ENCODE measurements at places on chromosomes 16 and 17.
A peak's percentile ranks its signal among the peaks of the same experiment; 100 is the strongest.

DNA sequence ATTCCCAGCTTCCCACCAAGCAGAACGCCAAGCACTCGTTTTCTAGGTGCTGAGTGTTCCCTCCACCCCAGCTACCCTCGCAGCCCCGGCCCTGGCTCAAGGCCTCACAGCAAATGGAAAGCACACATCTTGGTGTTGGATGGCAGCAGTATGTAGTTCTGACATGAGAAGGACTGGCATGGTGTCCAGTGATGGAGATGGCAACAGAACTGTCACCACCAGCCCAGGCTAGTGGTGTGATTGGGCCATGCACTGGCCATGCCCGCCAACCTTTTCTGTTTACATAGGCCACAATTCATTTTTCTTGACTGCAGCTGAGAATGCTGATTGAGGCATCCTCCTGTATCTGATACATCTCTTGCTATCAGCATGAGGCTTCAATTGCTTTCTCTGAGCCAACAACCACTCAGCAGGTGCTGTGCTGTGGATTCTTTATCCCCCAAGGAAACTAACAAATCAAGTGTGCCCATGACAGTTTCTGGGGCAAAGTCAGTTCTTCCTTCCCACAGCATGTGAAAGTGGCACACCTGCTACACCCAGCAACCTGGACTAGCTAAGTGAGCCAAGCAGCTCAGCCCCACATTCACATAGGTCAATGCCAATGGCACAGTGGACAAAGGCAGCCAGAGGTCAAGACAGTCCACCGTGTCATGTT lies 3.8 kb downstream of the SLC12A4 start:
- no peak for DNase-seq

GRCh38 chr17:29612404-29613280 lies 10.1 kb downstream of the CORO6 start:
- DNase-seq = peak; percentile 41

GRCh38 chr16:87309620-87310525 lies 7.3 kb downstream of the C16orf95 start:
- no peak for DNase-seq

- DNase-seq = no peak
Observed at GRCh38 chr16:87984632-87985267, 33.5 kb downstream of the BANP start.

- no peak for DNase-seq
Observed at GRCh38 chr16:55155815-55156214, 168.2 kb upstream of the IRX6 start.

DNA sequence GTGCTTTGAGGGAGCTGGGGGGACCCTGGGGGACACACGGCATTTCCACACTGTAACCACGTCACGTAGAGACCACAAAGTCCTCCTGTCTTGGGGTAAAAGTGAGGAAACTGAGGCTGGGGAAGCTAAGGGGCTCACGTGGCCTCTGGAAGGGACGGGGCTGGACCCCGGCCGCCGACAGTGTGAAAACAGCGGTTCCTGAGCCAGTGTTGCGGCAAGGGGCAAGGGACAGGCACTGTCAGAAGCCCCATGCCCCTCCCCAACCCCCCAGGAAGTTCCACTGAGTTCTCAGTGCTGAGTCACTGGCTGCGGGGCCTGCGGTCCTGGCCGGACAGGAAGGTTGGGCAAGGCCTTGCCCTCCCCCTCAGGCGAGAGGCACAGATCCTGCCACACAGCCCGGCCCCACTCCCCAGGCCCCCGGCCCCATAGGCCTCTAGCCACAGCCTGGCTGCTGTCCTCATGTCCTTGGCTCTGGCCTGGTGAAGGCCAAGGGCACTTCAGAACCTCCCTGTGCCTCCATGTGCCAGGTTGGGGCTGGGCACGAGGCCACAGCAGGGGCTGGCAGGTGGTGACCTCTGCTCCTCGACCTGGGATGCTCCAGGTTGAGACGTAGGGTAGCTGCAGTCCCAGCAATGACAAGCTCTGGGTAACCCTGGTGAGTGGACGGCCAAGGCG lies 5.0 kb upstream of the CCDC57 start:
- DNase-seq = peak; percentile 13

DNA sequence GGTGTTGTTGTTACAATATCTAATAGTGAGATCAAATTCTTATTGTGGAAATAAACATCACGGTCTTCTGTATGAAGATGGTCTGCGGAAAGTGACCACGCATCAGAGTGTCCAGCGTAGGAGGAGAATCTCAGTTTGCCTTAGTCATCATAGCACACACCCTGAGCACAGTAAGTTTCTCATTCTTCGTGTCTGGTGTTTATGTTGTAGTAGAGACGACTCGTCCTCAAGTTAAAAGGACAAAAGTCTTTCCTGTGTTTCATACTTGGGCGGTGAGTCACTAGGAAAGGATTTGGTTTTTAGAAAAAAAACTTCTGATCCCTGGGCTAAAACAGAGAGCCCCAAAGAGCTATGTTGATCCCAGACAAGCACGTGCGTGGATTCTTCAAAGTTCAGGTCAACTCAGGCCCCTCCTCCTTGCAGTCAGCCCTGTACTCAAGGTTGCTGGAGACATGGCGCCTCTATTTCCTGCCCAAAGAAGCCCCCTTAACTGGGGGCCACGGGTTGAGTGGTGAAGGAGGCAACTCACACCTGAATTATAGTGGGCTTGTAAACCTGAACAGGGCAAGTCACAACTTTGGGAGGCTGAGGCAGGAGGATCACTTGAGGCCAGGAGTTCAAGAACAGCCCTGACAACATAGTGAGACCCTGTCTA lies 170.4 kb downstream of the ZFHX3 start:
- DNase-seq = no peak

DNA sequence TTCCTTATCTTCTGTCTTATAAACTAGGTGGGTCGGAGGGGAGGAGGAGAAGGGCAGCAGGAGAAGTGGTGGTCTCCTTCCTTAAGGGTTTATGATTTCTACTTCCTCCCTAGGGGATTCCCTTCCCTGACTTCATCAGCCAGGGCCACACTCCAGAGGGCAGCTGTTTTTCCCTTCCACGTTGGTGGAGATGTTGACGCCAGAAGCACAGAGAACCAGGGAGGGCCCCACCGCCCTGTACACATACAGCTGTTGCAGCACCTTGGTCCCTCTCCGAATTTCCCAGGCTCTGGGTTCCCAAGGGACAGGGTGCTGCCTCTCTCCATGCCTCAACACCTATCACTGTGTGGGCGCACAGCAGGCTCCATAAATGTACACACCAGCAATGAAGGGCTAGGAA lies 5.6 kb upstream of the SLC6A4 start:
- DNase-seq = no peak

GRCh38 chr17:80009391-80010282 lies 26.0 kb downstream of the TBC1D16 start:
- DNase-seq = no peak

DNA sequence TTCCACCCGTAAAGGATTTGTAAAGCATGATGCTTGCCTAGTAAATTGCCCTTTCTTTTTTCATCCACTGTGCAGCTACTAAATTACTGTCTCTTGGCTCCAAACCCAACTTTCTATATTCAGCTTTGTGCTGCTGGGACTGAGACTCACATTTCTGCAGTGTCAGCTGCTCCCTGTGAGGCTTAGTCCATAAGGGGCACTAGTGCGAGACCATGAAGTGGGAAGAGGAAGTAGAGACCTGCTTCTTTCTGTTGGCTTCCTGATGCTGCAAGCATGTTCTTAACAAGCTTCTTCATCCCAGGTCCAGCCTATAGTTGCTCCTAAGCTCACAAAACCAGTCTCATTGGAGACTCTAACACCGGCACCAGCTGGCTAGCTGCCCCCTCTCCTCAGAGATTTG lies 74.9 kb upstream of the HS3ST2 start:
- DNase-seq = no peak

DNA sequence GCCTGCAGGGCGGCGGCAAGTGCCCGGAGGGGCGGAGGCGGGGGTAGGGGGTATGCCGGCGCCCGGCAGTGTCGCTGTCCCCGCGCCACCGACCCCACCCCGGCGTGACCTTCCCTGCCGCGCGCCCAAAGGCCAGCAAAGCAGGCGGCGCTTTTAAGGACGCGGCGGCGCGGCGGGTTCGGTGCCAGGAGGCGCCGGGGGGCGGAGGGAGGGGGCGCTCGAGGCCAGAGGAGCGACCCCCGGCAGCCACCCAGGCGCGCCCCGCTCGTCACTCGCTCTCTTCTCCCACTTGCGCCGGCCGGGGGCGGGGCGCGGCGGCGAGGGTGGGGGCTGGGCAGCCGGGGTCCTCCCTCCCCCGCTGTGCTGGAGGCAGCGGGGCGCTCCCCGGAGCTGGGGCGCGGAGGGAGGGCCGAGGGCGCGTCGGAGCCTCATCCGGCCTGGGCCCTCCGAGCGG lies 8.6 kb upstream of the BAHCC1 start:
- DNase-seq = no peak

GRCh38 chr16:88048985-88049384 lies 97.8 kb downstream of the BANP start:
- no peak for DNase-seq

DNA sequence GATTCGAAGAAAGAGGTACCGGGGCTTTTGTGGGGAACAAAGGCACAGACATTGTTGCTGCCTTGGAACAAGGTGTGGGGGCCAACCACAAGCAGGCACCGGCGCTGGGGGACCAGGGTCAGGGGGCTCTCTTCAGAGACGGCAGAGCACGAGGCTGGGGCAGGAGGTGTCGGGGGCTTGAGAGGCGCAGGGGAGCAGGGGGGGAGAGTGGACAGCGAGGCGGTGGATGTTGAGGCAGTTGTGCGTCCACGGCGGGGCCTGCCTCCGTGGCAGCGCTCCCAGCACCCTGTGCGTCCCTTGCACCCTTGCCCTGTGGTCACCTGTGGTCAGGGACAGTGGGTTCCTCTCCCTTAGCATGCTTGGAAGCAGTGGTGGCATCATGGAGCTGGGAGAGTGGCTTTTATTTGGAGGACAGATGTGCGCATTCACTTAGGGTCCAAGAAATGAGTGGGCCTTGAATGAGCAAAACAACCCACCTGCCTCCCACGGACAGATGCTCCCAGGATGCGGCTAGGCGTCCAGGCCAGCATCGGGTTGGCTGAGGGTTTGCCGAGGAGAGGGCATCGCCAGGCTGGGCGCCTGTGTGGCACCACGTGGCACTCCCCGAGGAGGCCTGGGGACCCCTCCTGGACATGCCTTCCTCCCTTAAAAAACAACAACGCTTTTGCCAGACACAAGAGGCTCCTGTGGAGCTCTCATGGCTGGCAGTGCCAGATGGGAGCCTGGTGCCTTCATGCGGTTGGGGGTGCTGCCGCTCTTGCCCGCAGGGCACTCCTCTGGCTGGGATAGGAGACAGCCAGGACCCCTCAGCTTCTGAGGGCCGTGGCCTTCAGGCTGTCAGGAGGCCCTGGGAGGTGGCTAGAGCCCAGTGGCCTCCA lies 113.0 kb downstream of the BANP start:
- DNase-seq = no peak

- no peak for DNase-seq
Observed at GRCh38 chr17:70829876-70830275, 660.5 kb downstream of the KCNJ2 start.
